ENCODE measurements at places on chromosomes 4 and X. TPM values are rescaled to one million over a fixed set of nuclear protein-coding genes. Genes with fewer than 3 reads are reported as not detected.

Gene SSX2B
- polyA plus RNA-seq, result not detected

Gene CENPVL1
- not detected for polyA plus RNA-seq

Gene UGT2A1
- not detected for polyA plus RNA-seq

Gene FRMD7
- not detected for polyA plus RNA-seq

Gene BMX
- polyA plus RNA-seq, result not detected

Gene NUDT11
- polyA plus RNA-seq, result 0.27 TPM

Gene GRPR
- 0.30 TPM for polyA plus RNA-seq

Gene VEGFC
- polyA plus RNA-seq, result not detected

Gene KLHL8
- polyA plus RNA-seq, result 4.3 TPM

Gene STAP1
- polyA plus RNA-seq, result 52.6 TPM

Gene VGLL1
- polyA plus RNA-seq, result not detected

Gene SLIT2
- polyA plus RNA-seq, result not detected

Gene GPR119
- not detected for polyA plus RNA-seq

Gene RPS6KA3
- 23.6 TPM for polyA plus RNA-seq

Gene H2BW2
- polyA plus RNA-seq, result not detected

Gene TEX13C
- polyA plus RNA-seq, result not detected

Gene SHROOM2
- not detected for polyA plus RNA-seq

Gene MAGEA10
- polyA plus RNA-seq, result not detected

Gene CXorf38
- 28.1 TPM for polyA plus RNA-seq

- peak; percentile 39 for DNase-seq
Observed at GRCh38 chr4:184344435-184344834, 126.8 kb upstream of the ENPP6 start.

DNA sequence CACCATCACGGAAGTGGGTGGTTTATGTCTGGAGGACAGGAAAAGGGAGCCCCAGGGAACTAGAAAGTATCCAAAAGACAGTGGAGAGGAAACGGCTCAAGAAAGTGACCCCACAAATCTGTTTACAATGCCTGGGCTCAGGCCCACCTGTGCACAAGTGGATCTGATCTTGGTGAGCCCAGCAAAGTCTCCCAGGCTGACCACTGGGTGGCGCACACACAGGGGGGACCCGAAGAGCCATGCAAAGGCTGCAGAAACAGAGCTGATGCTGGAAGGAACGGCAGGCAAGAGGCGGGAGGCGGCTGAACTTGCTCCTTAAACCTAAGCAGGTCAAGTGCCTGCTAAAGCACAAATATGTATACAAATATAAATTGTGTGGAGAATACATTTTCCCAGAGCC, 9.6 kb downstream of the HAUS7 start:
- DNase-seq, result peak; percentile 49

- no peak for DNase-seq
Observed at GRCh38 chr4:99863-100262, 24.4 kb upstream of the ZNF718 start.

- DNase-seq, result no peak
Observed at GRCh38 chr4:8285143-8285975, 15.8 kb downstream of the HTRA3 start.

- no peak for DNase-seq
Observed at GRCh38 chrX:151424505-151424904, 27.5 kb downstream of the VMA21 start.

- peak; percentile 34 for DNase-seq
Observed at GRCh38 chrX:45850775-45851433, 650.2 kb upstream of the DIPK2B start.

DNA sequence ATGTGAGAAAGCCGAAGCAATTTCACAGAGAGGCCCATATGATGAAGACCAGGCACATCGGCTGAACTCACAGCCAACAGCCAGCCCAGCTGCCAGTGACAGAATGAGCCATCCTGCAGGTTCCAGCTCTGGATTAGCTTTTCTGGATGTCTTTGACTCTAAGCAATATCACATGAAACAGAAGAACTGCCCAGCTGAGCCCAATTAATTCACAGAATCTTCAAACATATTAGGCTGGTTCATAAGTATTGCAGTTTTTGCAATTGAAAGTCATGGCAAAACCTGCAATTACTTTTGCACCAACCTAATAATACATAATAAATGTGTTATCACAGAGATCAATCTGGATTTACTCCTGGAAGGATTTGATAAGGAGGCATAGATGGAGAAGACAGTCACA, 299.9 kb downstream of the RAB28 start:
- no peak for DNase-seq

- DNase-seq, result no peak
Observed at GRCh38 chr4:140955641-140956040, 177.6 kb downstream of the RNF150 start.

GRCh38 chr4:52641854-52642563, 17.1 kb downstream of the USP46 start:
- no peak for DNase-seq

- no peak for DNase-seq
Observed at GRCh38 chrX:128816919-128817318, 706.4 kb downstream of the SMARCA1 start.

GRCh38 chrX:134753718-134754008, 95.4 kb upstream of the PLAC1 start:
- DNase-seq, result no peak

GRCh38 chrX:9635803-9636202, 129.8 kb downstream of the GPR143 start:
- no peak for DNase-seq

GRCh38 chr4:132063829-132064228, 1085.3 kb upstream of the PCDH10 start:
- no peak for DNase-seq

- peak; percentile 8 for DNase-seq
Observed at GRCh38 chrX:45068569-45068968, 132.1 kb downstream of the DIPK2B start.

GRCh38 chr4:101833480-101833879, 43.0 kb downstream of the BANK1 start:
- no peak for DNase-seq

- DNase-seq, result no peak
Observed at GRCh38 chr4:186790630-186791029, 67.0 kb upstream of the FAT1 start.

GRCh38 chr4:125461676-125462363, 147.1 kb downstream of the FAT4 start:
- no peak for DNase-seq

GRCh38 chr4:88599714-88600113, 7.4 kb downstream of the HERC3 start:
- DNase-seq, result no peak

GRCh38 chrX:3286196-3286945, 60.1 kb downstream of the MXRA5 start:
- DNase-seq, result no peak

DNA sequence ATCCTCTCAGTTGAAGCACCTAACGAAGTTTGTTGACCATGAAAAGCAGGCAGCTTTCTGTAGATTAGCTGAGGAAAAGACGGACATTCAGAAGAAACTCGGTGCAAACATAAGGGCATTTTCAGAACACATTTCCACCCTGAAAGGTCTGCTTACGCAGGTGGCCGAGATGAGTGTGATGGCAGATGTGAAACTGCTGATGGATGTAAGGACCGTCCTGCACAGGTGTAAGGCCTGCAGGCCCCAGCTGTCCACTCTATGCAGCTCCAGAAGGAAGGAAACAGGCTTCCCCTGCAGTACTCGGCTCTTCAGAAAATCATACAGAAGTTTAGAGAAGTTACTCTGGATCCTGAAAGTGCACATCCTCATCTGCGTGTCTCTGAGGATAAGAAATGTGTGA, 20.8 kb upstream of the TRIM60 start:
- DNase-seq, result no peak

DNA sequence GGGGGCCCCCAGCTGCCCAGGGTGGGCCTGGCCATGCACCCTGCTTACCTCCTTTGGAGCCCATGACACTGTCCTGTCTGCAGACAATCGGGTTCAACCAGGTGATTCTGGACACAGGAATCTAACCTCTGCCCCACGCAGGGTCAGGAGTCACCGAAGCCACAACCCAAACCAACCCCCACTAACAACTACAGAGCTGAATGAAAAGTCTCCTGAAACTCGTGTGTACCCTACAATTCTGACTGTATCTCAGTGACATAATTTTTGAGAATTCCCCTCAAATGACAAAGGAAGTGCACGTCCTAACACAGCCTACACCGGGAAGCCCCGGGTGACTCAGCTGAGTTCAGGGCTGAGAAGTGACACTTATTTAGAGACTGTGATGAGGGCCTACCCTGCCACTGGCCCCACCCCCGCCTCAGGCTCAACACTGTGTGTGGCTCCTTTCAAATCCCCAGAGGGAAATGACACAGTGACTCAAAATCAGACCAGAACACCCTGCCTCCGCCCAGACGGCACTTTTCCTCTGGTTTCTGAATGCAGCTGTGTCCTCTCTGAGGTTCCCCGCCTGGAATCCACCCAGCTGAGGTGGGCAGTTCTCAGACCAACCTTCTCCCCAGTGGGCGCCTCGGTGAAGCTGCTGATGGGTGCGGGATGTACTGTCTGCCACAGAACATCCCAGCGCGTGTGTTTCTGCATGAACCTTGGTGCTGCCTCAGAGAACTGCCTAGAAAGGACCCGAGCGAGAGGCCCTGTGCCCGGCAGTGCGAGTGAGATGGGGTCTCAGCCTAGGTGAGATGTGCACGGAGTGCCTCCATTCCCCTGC, 9.9 kb downstream of the TNIP2 start:
- DNase-seq, result peak; percentile 95

- DNase-seq, result no peak
Observed at GRCh38 chrX:149060921-149061320, 444.2 kb downstream of the IDS start.

DNA sequence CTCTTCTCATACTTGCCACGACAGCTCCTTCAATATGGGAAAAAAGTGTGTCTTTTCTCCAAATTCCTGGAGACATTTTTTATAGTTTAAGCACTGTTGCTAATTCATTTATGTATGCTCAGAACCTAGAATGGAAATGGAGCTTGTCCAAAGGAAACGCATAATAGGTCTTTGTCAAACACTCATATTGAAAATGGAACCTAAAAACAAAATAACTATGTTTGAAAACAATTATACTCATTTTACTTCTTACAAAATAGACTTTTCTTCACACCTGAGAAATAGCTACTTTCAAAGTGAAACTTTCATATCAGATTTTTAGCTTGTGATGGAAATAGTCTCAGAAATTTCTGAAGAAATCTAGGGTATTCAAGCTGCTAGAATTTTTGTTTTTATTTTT, 529.7 kb upstream of the BOD1L1 start:
- DNase-seq, result no peak

GRCh38 chrX:56615282-56615681, 51.9 kb downstream of the UBQLN2 start:
- DNase-seq, result no peak

GRCh38 chr4:91243132-91243531, 1060.6 kb upstream of the GRID2 start:
- DNase-seq, result no peak

GRCh38 chr4:40745285-40745984, 4.3 kb upstream of the NSUN7 start:
- DNase-seq, result no peak

DNA sequence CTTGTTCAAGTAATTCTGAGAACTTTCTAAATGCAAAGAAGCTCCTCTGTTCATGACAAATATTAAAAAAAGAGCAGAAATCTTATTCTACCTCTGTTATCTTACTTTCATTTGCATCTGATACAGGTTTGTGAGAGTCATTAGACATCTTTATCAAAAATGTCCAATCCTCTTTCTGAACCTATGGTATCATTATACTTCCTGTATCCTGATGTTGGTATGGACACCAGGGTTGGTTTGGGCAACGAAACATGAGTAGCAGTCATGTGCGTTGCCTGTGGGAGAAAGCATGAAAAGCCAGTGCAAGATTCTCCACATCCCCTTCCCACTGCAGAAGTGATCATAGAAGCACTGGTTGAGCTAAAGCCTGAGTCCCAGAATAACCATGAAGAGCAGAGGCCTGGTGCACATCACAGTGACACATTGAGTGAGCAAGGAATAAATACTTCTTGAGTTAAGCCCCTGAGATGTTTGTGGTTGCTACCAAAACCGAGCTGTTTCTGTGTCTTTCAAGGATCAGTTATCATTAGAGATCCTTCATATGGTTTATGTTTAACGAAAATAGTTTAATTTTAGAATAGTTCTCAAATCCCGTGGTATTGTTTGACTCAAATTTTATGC, 197.2 kb downstream of the BANK1 start:
- DNase-seq, result peak; percentile 28
